Spinal cord (tissue), 10 donors: ENCODE measurements at places on chromosomes 12 and 14.

- no peak for DNase-seq
Observed at GRCh38 chr14:39212034-39212433, 21.7 kb upstream of the MIA2 start.

DNA sequence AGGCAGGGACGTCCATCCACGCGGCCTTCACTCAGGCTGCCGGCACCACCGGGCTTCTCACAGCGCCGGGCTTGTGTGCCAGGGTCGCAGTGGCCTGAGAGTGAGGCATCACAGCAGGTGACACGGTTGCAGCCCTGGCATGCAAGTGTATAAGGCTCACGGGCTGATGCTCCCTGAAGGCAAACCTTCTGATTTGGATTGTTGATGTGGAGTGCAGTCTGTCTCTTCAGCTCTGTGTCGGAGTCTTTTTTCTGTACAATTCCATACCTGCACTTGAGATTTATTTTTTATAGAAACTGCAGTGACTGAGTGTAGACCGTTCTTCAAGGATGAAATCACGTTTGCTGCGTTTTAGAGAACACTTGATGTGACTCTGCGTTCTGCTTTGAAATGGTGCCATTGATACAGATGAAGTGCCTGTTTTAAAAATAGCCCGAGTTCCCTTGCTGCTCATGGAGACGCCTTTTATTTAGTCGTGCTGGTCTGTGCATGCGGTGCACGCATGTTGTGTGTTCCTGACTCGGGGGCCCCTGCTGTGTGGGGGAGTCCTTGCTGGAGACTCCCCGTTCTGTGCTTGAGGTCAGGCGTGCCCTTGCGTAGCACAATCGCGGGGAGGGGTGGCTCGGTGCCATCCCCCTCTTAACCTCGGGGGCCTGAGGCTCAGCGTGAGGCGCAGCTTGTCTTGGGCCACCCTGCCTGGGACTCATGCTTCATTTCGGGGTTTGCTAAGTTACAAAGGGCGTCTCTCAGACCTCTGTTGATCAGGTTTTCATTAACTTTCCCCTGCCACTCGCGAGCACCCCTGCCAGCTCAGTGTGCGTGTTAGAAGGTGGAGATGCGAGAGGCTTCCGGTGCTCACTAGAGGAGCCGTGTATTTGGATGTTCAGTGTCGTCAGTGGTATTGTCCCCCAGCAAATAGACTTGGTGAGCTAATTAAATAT, 21.6 kb upstream of the AMN start:
- DNase-seq, result no peak

DNA sequence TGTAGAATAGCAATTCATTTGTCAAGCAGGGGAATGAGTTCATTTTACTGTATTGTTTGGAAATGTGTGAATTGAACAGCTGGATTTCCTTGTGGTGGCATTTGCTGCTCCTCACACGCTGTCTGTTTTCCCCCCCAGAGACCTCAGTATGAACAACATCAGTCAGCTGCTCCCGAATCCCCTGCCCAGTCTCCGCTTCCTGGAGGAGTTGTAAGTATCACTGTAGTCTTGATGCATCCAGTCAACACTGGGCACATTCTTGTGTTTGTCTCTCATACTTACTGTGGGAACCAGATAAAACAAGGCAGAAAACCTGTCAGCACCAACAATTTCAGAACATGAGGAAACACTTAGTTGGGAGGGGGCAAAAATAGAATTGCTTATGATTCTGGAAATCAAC, 64.9 kb downstream of the LGR5 start:
- DNase-seq, result no peak

DNA sequence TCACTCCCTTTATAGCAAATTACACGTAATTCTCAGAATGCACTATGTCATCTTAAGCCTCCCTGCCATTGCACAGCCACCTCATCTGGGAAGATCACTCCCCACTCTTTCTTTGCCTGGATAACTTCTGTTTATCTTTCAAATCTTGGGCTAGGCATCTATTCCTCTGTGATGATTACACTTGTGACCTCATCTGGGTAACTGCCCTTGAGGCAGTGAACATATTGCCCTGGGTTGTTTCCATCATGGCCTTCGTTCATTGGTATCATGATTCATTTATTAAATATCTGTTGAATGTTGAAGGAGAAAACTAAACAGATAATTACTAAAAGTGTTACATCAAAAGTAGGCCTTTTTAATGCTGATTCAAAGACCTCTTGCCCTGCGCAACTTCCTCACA, 26.2 kb upstream of the PDE3A start:
- DNase-seq, result no peak

- DNase-seq, result no peak
Observed at GRCh38 chr12:38884666-38885065, 20.7 kb downstream of the CPNE8 start.

DNA sequence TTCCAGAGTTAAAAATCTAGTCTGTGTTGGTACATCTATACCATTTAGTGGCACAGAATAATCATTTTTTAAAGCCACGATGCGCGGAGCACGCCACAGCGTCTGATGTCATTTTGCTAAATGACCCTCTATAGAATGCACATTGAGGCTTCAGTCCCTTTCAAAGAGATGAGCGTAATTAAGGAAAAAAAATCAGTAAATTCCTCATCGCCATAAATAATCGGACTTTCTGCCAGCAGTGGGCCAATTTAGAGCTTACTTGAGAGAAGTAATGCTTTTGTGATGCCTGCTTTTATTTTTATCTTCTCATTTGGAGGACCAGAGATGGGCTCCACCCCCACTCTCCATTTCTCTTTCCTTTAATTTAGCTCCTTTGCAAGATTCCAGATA, 4.0 kb downstream of the ASCL1 start:
- no peak for DNase-seq

- no peak for DNase-seq
Observed at GRCh38 chr12:105351523-105351922, 21.0 kb downstream of the C12orf75 start.

DNA sequence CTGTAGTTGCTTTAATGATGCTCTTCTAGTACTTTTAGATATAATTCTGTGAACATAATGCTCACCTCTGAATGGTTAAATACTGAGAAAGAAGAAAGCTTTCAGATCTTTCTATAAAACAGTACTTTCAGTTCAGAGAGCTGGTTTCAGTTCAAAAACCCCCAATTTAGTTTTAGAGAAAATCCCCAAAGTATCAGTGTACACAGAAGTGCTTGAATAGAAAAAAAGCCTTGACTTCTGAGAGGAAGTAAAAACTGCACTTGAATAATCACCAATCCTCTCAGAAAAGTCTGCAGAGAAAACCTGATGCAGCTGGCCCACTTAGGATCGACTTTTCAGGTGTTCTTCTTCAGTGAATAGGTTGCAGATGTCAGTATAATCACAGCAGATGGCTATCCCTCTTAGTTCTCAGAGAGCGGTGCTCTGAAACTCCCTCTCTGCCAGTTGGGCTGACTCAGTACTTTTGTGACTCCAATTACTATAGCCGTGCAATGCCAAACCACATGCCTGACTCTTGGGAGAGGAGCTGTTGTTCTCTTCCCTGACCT, 616.3 kb downstream of the LRFN5 start:
- DNase-seq, result no peak

DNA sequence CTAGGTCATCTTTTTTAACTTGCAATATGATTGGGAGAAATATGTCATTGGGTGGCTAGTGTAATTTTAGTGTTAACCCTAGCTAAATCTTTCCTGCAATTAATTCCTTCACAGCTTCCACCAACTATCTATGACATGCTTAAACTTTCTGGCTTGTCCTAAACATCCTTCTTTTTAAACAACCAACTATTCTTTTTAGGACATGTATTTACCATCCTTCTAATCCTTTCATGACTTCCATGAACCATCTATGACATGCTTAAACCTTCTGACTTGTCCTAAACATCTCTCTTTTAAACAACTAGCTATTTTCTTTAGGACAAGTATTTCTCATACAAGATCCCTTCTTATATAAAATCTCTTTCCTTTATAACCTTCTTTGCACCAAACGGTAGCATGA, 179.6 kb upstream of the PDZRN4 start:
- no peak for DNase-seq

- no peak for DNase-seq
Observed at GRCh38 chr14:61654026-61654425, 41.3 kb upstream of the HIF1A start.

- no peak for DNase-seq
Observed at GRCh38 chr14:33972583-33973081, 21.8 kb upstream of the EGLN3 start.

- DNase-seq, result no peak
Observed at GRCh38 chr14:89845346-89845745, 109.2 kb downstream of the EFCAB11 start.

GRCh38 chr12:59578254-59578653, 17.6 kb upstream of the SLC16A7 start:
- DNase-seq, result no peak

- no peak for DNase-seq
Observed at GRCh38 chr12:13380297-13380696, 183.8 kb downstream of the EMP1 start.

- DNase-seq, result no peak
Observed at GRCh38 chr14:73248108-73248868, 11.0 kb downstream of the PAPLN start.

DNA sequence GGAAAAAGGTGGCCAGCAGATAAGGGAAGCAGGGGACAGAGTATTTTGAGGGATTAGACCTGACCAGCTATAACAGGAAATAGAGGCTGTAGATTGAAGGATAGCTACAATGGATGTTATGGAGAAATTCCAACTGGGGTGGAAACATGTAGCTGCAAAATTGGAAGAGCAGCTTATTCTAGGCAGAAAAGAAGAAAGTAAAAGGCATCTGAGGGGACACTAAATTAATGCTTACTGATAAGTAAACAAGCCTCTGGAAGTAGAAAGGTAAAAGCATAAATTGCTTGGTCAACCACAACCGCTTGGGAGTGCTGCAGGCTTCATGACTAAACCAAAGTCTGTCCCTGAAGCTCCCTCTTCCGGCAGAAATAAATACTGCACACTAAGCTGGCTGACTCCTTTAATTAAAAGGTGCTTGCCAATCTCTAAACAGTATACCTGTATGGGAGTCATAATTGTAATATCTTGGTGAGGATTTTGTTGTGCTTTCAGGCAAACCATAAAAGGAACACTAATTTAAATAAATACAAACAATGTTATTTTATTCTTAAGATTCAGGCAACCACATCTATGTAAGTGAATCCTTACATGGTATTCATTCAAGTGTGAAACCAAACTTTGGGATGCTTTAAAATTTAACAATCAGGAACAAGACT, 7.7 kb downstream of the UBC start:
- DNase-seq, result peak; percentile 75

DNA sequence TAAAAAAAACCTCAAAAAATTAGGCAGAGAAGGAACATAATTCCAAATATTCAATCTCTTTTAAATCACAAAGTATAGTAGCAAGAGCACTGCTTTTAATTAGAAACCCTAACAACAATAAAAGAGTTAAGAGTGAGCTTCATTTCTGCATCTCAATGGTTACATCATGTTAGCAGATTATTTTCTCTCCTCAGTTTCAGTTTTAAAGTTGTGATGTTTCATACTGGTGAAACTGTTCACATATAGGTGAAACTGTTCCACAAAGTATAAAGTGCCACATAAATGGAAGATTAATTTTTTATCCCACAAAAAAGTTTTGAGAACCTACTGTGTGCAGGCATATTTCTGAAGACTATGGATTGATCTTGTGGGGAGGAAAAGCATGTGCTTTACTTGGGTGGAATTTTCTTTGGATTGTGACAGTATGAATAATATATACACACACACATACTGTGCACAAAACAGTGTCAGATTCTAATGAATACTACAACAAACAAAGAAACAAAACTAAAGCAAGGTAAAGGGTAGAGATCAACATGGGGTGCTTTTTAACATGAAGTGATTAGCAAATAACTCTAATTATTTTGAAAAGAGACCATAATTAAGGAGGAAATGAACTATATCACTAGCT, 17.1 kb downstream of the LUM start:
- DNase-seq, result no peak

DNA sequence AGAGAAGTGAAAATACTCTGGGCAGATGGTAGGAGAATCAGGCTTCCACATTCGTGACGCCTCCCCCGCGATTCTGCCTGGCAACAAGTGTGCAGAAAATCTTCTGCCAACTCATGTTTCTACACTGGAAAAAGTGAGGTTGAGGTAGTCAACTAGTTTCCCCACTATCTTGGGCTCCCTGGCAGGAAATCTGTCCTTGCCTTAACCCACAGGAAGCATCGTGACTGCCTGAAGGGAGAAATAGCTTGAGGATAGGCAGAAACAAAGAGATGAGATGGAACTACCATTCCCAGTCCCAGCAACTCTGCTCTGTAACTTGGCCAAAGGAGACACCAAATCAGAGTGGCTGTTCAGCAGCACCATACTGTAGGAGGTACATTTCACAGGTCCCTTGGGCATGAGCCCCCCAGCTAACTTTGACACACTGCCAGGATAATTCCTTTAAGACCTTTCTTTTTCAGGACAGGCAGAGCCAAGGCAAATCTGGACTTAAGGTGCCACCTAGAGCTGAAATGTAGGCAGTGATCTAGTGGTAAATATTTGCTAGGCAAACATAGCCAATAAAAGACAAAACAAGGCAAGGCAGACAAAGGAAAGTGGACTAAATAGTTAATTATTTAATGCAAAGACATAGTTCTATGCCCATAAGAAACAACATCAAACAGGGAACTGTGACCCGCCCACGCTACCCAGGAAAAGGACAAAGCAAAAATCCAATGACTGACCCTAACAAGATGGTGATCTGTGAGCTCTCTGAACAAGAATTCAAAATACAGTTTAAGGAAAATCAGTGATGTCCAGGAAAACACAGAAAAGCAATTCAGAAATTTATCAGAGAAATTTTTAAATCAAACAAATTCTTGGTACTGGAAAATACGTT, 205.1 kb downstream of the PTPRO start:
- DNase-seq, result peak; percentile 63

DNA sequence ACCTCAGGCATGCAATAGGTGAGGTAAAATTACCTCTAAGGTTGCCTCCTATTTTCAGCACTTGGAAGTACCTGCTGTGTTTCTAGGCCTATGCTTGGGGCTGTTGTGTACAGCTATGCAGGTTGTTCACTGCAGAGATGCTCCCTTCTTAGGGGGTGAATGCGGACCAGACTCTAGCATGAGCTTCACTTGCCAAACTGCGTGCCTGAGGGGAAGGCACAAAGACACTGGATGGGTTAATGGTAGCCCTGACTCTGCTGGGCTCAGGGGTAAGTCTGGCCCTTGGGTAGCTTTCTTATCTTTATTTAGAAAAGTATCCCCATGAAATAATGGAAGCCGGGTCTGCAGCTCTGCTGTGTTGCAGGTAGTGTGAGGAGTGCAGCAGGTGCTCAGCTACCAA, 35.7 kb downstream of the B4GALNT3 start:
- no peak for DNase-seq

DNA sequence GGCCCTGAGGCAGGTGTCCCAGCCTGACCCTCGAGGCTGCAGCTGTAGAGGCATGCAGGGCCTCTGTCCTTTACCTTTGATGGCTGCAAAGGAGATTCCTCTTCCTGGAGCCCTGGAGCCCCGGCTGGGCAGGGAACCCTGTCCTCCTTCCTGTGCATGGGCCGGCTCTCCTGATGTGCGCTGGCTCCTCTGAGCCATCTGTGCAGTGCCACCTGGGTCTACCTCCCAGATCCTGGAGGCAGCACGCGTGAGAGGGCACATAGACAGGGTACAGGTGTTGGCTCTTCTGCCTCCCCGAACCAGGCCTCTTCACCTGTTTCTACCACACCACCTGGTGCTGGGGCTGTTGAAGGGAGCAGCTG, 115.1 kb downstream of the BEGAIN start:
- DNase-seq, result no peak
